ENCODE measurements at places on chromosomes 4 and X.

DNA sequence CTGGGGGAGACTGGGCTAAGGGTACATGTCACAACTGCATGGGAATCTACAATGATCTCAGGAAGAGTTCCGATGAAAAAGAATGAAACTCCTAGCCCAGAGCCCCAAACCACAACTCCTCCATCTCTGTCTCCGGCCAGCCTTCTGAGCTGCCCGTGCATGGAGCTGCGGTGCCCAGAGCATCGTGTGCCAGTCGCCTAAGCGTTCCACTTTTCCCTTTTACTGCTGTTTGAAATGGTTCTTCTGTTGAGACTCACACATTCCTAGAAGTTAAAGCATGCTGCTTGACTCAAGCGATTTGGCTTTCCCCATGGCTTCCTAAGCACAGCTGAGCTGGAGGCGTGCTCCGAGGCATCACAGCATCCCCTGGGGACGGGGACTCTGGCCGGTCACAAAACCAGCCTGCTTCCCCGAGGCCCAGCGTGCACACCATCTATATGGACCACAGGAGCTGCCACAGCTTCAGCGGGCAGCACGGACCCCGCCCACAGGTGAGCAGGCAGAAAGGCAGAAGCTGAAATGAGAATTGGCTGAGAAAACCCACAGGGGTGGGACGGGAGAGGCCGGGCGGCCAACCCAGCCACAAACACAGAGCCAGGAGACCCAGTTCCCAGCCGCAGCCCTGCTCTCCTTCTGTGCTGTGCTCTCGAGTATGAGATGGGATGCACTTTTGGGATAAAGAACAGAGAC, 5.0 kb downstream of the CCNQ start:
- no peak for DNase-seq

GRCh38 chr4:26076896-26077295, 162.9 kb downstream of the SMIM20 start:
- DNase-seq = no peak

GRCh38 chr4:60897415-60897814, 302.7 kb upstream of the ADGRL3 start:
- no peak for DNase-seq

- DNase-seq = no peak
These were observed 200.6 kb downstream of the BCOR start for GRCh38 chrX:39896951-39897740.

DNA sequence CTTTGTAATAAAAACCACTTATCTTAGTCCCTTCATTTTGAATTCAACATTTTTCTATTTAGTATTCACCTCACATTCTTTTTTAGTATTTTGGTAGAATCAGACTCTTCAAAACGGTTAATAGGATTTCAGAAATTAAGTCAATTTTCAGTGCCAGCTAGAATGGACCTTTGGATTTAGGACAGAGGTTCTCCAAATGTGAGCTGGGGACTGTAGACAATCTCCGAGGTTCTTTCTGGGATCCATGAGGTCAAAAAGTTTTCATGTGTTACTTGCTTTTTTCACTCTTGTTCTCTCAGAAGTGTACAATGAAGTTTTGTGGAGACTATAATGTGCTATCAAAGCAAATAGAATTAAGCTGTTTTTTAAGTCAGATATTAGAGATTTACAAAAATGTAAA, 2.3 kb upstream of the UGDH start:
- no peak for DNase-seq

GRCh38 chrX:24148121-24148520, 1.4 kb upstream of the ZFX start:
- DNase-seq = no peak

Measured in activated effector memory CD4-positive, alpha-beta T cell treated with anti-CD3 and anti-CD28 coated beads, Interleukin-2, amount 50 U/mL, for 16 hours (primary cell).